Natural killer cell (primary cell): ENCODE measurements at places on chromosomes 5 and 9. TPM values are rescaled to one million over a fixed set of nuclear protein-coding genes. Genes with fewer than 3 reads are reported as not detected.

The LMNB1 gene
- 31.2 TPM for total RNA-seq

The HTR4 gene
- not detected for total RNA-seq

The PCDHA10 gene
- total RNA-seq, result not detected

The NR6A1 gene
- 0.49 TPM for total RNA-seq

The SLC6A3 gene
- total RNA-seq, result not detected

The DAB2IP gene
- 2.5 TPM for total RNA-seq

The CMBL gene
- total RNA-seq, result not detected

The NMRK1 gene
- 44.4 TPM for total RNA-seq

The SYK gene
- total RNA-seq, result 104 TPM

The NLN gene
- 1.3 TPM for total RNA-seq

The ACSL6 gene
- 2.2 TPM for total RNA-seq

The IL33 gene
- not detected for total RNA-seq

The SLC22A4 gene
- total RNA-seq, result 0.14 TPM

The SLCO6A1 gene
- total RNA-seq, result not detected

The PTAR1 gene
- total RNA-seq, result 85.6 TPM

The LHX2 gene
- total RNA-seq, result not detected

The GBGT1 gene
- total RNA-seq, result 2.2 TPM

The CFAP157 gene
- not detected for total RNA-seq
